ENCODE measurements at places on chromosomes 3 and 15. TPM values are rescaled to one million over a fixed set of nuclear protein-coding genes. Genes with fewer than 3 reads are reported as not detected.
A peak's percentile ranks its signal among the peaks of the same experiment; 100 is the strongest.

The GOLGA6B gene
- 0.61 TPM for total RNA-seq

GRCh38 chr3:119011528-119011927 is 23.1 kb downstream of the IGSF11 start:
- peaks cover 14% of the 10 kb centered on the region for H3K27me3 ChIP-seq
- no peak overlapping the region for H3K4me3 ChIP-seq
- no peaks in the 10 kb centered on the region for H3K4me1 ChIP-seq
- H3K27ac ChIP-seq: no peak overlapping the region

DNA sequence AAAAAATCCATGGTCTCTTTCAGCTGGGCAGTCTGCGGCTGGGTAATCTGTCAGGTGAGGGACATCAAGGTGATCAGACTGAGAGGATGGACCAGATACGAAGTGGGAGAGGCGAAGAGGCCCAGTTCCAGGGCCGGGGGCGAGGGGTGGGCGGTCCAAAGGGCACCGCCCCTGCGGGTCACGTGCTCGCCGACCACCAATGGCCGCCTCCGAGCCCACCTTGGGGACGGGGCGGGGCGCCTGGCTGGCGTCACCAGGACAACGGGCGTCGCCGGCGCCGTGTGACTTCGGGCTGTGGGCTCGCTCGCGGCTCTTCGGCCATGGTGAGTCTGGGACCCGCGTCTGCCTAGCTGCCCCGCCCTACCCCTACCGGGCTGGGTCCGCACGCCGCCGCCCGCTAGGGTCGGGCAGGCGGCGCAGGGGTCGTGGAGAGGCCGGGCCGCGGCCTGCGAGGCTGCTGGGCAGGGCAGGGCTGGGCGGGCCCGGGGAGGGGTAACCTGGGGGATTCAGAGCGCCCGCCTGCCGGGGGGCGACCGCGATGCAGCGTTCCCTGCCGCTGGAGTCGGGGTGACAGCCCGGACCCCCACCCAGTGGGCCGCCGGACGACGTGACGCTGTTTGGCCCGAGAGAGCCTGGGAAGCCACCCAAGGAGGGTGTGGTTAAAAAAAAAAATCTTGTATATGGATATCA is at the start of gene FBXL2:
Gene FBXL2, plus strand, starts transcription at position 250 of the 690 bp plus-strand sequence. Its CDS starts 71 bp downstream, at position 321.
- no peaks in the 10 kb centered on the region for H3K4me1 ChIP-seq
- peak; percentile 92 for DNase-seq
- peak within 1 kb of the TSS; percentile 78 for H3K4me3 ChIP-seq
- H3K27me3 ChIP-seq: no peaks in the 10 kb centered on the region

- H3K4me3 ChIP-seq: no peak overlapping the region
- H3K4me1 ChIP-seq: peaks cover 8% of the 10 kb centered on the region
- no peak overlapping the region for H3K27ac ChIP-seq
- no peaks in the 10 kb centered on the region for H3K27me3 ChIP-seq
These were observed 12.5 kb downstream of the CTSH start for GRCh38 chr15:78932258-78932808.

The CHRNA5 gene
- total RNA-seq: 34.9 TPM

GRCh38 chr3:40848421-40848820 is 323.7 kb downstream of the ZNF621 start:
- no peak for DNase-seq
- H3K27me3 ChIP-seq: no peaks in the 10 kb centered on the region
- no peaks in the 10 kb centered on the region for H3K4me1 ChIP-seq
- H3K36me3 ChIP-seq: no peaks in the 10 kb centered on the region

The CHRM5 gene
- total RNA-seq: not detected

- no peaks in the 10 kb centered on the region for H3K27me3 ChIP-seq
- H3K27ac ChIP-seq: no peak overlapping the region
- no peak for DNase-seq
- H3K36me3 ChIP-seq: no peaks in the 10 kb centered on the region
These were observed 22.5 kb upstream of the TSC22D2 start for GRCh38 chr3:150385296-150386242.

GRCh38 chr3:196660381-196661166 is 21.1 kb downstream of the NRROS start:
- no peak overlapping the region for H3K27ac ChIP-seq
- peak; percentile 42 for DNase-seq
- no peaks in the 10 kb centered on the region for H3K36me3 ChIP-seq

The BCL2A1 gene
- not detected for total RNA-seq

DNA sequence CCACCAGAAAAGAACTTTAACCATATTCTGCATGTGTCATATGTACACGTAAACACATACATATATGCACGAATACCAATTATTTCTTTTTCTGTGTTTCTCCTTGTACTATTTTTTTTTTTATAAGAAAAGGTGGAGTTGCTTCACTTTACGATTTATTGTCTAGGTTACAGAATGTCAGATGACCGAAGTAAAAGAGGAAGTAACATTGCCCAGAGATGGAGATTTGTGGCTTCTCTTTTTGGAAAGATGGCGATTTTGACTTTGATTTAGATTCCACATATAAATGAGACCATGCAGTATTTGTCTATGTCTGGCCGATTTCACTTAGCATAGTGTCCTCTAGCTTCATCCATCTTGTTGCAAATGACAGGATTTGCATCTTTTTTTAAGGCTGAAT is 293.1 kb downstream of the SV2B start:
- H3K27ac ChIP-seq: no peak overlapping the region
- no peaks in the 10 kb centered on the region for H3K27me3 ChIP-seq
- H3K4me1 ChIP-seq: no peaks in the 10 kb centered on the region
- H3K4me3 ChIP-seq: no peak overlapping the region
- H3K36me3 ChIP-seq: no peaks in the 10 kb centered on the region

DNA sequence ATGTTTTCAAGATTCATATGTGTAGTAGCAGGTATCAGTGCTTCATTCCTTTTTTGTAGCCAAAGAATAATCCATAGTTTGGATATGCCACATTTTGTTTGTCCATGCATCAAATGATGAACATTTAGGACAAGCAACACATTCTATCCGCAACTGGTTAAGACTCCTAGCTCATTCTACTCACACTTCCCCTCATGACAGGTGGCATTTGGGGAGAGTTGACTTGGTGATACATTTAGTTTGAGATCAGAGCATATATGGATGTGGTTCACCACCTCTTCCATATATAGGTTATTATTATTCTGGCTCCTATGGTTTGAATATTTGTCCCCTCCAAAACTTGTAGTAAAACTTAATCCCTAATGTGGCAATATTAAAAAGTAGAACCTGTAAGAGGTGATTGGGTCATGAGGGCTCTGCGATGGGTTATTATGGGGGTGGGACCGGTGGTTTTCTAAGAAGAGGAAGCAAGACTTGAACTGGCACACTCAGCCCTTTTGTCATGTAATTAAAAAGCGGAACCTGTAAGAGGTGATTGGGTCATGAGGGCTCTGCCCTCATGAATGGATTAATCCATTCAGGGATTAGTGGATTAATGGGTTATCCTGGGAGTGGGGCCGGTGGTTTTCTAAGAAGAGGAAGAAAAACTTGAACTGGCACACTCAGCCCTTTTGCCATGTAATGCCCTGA is 75.3 kb upstream of the HRH1 start:
- H3K36me3 ChIP-seq: no peaks in the 10 kb centered on the region
- DNase-seq: no peak
- peaks cover 73% of the 10 kb centered on the region for H3K27me3 ChIP-seq
- no peak overlapping the region for H3K4me3 ChIP-seq
- H3K27ac ChIP-seq: no peak overlapping the region

DNA sequence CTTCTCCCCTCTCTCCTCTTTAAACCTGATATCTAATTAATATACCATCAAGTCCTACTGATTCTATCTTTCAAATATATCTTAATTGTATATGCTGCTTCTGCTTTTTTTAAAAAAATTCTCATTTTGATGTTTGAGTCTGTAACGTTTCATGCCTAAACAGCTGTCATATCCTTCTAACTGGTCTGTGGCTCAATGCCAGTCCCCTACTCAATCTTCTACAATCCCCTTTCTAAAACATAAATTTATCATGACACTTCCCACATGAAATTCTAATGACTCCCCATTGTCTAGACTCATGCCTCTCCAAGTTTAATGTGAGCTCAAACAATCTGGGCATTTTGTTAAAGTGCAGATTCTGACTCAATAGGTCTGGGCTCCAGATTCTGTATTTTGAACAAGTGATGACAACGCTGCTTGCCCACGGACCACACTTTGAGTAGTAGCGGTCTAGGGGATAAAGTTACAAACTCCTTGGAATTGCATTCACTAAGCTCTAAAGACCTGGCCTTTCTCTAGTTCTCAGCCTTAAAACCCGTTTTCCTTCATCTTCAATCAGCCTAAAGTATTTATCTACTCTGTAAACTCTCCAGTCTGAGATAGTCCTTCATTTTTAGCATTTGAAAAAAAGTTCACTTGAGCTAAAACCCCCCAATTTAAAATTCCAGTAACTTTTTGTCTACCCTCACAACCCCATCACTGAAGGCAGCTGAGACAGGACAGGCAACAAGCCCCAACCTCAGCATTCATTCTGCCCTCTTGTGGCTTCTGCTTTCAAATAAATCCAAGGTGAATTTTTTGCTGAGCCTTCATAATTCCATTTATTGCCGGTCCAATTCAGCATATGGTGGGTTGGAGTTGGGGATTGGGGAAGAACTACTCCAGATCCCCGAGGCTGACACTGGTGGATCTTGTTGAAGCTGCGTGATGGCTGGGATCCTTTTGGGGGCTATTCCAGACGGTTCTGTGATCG is 88.1 kb upstream of the THRB start:
- no peaks in the 10 kb centered on the region for H3K27me3 ChIP-seq
- H3K27ac ChIP-seq: no peak overlapping the region
- no peaks in the 10 kb centered on the region for H3K36me3 ChIP-seq
- H3K4me1 ChIP-seq: no peaks in the 10 kb centered on the region

GRCh38 chr3:107206945-107207344 is 170.3 kb upstream of the CCDC54 start:
- no peaks in the 10 kb centered on the region for H3K36me3 ChIP-seq
- no peak overlapping the region for H3K4me3 ChIP-seq
- H3K27ac ChIP-seq: no peak overlapping the region

- H3K4me1 ChIP-seq: peaks cover 8% of the 10 kb centered on the region
- no peak overlapping the region for H3K27ac ChIP-seq
- H3K4me3 ChIP-seq: no peak overlapping the region
- no peaks in the 10 kb centered on the region for H3K36me3 ChIP-seq
- no peak for DNase-seq
These were observed 458.1 kb downstream of the DIPK2A start for GRCh38 chr3:144429719-144430121.

The PLD1 gene
- 58.5 TPM for total RNA-seq

DNA sequence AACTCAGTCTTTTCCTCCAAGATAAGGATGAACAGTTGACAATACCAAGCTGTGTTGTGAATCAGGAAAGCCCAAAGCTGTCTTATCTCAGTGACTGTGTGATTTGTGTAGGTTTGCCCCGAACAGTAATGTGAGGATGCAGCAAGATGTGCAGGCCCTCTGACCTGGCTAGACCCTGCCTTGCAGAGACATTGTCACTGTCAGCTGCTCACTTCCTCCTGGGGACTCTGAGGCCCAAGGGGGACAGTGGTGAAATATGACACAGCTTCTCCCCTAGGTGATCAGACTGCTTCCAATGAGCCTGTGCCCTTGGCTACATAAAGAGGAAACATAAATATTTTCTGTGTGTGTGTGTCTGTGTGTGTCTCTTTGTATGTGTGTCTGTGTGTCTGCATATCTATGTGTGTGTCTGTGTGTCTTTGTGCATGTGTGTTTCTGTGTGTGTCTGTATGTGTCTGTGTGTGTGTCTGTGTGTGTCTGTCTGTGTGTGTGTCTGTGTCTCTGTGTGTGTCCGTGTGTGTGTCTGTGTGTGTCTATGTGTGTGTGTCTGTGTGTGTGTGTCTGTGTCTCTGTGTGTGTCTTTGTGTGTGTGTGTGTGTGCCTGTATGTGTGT is 21.7 kb downstream of the LRRK1 start:
- no peaks in the 10 kb centered on the region for H3K36me3 ChIP-seq
- no peak overlapping the region for H3K4me3 ChIP-seq
- H3K27ac ChIP-seq: no peak overlapping the region

DNA sequence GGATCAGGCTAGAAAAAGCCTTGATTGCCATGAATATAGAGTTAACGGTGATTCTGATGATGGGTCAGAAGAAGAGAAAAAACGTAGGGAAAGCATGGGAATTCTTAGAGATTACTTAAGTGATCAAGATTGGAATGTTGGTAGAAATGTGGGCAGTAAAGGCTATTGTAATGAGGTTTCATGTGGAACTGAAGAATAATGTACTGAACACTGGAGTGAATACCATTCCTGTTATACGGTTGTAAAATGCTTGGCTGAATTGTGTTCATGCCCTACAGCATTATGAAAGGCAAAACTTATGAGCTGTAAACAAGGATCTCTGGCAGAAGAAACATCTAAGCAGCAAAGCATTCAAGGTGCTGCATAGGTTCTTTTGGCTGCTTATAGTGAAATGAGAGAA is 414.1 kb upstream of the CBLB start:
- no peaks in the 10 kb centered on the region for H3K36me3 ChIP-seq
- no peak overlapping the region for H3K27ac ChIP-seq
- H3K4me3 ChIP-seq: no peak overlapping the region
- H3K27me3 ChIP-seq: no peaks in the 10 kb centered on the region

The CDHR4 gene
- total RNA-seq: not detected

GRCh38 chr3:112333381-112334317 is 693 bp downstream of the CD200 start:
- DNase-seq: no peak
- H3K4me1 ChIP-seq: no peaks in the 10 kb centered on the region
- H3K36me3 ChIP-seq: no peaks in the 10 kb centered on the region
- H3K4me3 ChIP-seq: peak overlapping the region; percentile 63
- H3K27me3 ChIP-seq: peaks cover 14% of the 10 kb centered on the region

The CYP11A1 gene
- total RNA-seq: not detected

Data from Calu3 (cell line).